ENCODE measurements at places on chromosomes 12 and 14.
A peak's percentile ranks its signal among the peaks of the same experiment; 100 is the strongest.

DNA sequence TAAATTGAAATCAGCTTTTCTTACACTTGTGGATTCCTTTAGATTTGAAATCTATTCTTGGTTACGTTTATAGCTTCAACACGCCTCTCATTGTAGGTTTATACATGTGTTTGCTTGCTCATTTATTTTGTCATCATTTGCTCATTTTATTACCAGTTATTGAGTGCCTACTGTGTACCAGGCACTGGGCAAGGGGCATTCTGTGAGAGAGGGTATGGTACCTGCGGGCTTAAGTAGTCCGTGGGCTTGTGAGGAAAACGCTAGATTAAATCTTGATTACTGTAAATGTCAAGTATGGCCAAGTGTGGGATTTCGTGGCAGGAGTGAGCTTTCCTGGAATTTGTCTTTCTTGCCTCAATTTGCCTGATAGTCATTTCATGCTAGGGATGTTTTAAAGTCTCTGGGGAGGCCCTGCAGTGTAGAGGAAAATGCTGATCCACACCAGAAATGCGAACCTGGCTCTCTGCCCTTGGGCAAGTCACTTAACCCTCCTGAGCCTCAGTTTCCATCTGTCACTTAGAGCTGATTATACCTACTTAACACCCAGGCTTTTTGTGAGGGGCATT, 92.7 kb downstream of the CACNA1C start:
- DNase-seq: no peak

- DNase-seq: peak; percentile 99
Measured at GRCh38 chr12:56315622-56316473, at the start of gene CNPY2. Gene CNPY2 (minus strand): TSS chr12:56315988. CDS start chr12:56315217, 771 bp downstream.

DNA sequence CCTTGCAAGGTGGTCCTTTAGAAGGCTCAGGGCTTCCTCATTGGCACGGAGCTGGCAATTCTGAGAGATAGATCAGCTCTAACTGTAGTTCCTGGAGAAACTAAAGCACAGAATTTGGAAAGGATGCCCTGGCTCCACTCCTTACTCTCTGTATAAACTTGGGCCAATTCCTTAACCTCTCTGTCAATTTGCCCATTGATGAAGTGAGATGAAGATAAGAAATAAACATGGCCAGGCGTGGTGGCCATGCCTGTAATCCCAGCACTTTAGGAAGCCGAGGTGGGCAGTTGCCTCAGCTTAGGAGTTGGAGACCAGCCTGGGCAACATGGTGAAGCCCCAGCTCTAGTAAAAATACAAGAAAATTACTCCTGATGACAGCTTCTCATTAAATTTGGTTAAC, 34.0 kb upstream of the COX6A1 start:
- no peak for DNase-seq

- peak; percentile 68 for DNase-seq
Measured at GRCh38 chr12:121296618-121297434, at the start of gene CAMKK2. Gene CAMKK2 (minus strand): TSS chr12:121296709. CDS start chr12:121274526, 22,183 bp downstream.

DNA sequence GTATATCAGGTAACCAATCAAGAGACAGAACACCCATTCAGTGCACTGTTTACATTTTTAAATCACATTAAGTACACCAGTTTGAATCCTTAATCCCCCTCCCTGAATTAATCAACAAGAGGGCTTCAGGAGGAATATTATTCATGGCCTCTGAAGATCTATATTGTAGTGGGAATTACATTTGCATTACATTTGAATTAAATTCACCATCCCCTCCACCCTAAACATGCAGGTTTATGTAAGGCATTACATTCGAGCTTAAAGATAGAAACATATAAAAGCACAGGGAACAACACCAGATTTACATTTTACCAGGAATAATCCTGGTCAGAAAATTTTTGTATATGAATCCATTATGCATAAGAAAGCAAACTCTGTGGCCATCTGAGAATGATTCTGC, 197.8 kb upstream of the KITLG start:
- DNase-seq: no peak

- DNase-seq: no peak
Measured at GRCh38 chr14:75363130-75363529, 64.7 kb upstream of the JDP2 start.

- no peak for DNase-seq
Measured at GRCh38 chr12:29561664-29562071, 64.2 kb upstream of the OVCH1 start.

DNA sequence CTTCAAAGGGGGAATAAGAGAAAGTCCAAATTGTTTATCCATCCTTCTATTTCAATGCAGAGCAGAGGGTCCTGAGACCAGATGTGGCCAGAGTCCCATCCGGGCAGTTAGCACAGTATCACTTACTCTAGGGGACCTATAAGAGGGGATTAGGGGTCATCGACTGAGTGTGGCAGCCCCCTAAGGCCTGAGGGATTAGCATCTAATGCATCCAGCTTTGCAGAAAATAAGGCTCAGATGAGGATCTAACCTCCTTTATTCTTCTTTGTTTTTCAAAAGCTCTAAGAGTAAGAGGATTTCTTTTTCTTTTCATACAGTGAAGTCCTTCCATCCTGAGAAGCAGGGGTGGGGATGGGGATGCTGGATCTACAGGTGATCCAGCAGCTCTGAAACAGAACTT, 43.5 kb downstream of the NEUROD4 start:
- DNase-seq: no peak

GRCh38 chr14:60651086-60651795, 2.0 kb upstream of the SIX1 start:
- DNase-seq: no peak

DNA sequence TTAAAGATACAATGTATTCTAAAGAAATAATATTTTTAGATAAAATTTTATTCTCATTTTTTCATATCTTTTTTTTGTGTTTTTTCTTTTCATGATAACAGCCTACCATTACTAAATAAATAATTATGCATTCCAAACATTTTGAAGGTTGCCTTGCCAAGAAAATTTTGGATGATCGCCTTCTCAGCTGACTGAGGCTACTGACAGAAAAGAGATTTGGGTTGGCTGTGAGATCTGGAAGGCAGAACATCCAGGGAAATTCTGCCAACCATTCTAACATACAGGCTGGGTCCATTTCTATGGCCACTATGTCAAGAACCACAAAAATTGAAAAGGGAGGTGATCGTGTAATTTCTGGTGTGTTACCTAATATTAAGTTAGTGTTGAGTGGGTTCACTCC, 48.1 kb downstream of the GALNT8 start:
- DNase-seq: no peak

- no peak for DNase-seq
Measured at GRCh38 chr12:2640281-2640680, 154.5 kb upstream of the FKBP4 start.

- DNase-seq: no peak
Measured at GRCh38 chr12:77469578-77470333, 360.9 kb upstream of the NAV3 start.

DNA sequence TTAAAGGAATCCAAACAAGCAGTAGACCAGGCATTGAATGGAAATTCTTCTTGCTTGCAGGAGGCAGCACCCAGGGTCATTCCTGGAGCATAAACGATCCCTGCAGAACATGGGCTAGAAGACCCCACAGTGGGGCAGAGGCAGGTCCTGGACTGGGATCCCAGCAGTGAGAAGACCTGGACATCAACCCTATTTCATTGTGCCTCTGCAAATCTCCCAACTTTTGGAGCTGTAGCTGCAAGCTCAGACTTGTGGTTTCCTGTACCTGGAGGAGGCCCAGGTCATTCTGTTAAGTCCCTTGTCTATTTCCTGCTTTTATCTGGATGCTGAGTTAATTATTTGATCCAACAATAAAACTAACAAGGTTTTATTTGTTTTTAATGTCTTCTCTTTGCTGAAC, 61.7 kb downstream of the CALM1 start:
- DNase-seq: no peak

- no peak for DNase-seq
Measured at GRCh38 chr12:27261866-27262265, 17.8 kb downstream of the STK38L start.

DNA sequence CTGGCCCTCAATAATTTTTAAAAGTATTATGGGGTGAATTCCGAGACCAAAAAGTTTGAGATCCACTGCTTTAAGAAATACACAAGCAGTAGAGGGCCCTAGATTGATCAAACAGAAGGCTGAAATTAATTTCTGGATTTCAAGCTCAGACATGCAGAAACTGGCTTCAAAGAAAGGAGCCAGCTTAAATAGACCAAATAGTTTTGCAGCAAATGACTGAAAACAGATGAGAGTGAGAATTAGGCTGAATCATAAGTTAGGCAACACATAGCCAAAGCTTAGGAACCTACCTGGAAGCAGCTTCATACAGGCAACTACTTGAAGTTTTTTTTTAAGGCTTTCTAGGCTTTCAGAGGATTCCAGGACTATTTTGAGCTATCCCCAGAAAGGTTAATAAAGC, 12.4 kb downstream of the ATF7 start:
- no peak for DNase-seq

- no peak for DNase-seq
Measured at GRCh38 chr12:106764738-106765137, 9.7 kb upstream of the RIC8B start.

DNA sequence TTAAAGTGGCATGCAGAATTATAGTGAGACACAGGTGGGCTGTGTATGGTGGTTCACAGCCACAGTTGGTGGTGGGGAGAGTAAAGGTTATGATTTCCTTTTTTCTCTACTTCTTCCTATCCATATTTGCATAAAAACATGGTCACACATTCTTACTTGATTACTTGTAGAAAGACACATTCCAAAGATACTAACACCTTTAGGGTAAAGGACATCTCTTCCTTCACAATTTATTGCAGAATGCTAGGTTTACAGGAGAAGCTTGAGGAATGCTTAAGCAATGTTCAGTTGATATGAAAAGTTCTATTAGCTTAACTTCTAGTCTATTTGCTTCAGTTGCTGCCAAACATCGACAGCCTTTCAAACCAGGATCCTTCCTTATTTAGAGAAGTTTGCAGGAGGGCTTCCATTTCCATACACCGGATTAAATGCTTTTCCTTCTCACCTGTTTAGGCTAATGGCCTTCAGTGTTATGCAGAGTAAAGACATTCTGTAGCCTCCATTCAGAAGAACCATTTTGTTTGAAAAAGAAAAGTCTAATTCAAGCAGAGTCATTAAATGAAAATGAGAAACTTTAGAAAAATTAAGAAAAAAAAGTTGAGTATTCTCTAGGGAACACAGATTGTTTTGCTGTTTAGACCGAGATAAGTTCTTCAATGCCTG, 2.6 kb upstream of the PHC1 start:
- DNase-seq: no peak
